Tibial artery (tissue), 4 donors: ENCODE measurements at places on chromosomes 2 and 18.

DNA sequence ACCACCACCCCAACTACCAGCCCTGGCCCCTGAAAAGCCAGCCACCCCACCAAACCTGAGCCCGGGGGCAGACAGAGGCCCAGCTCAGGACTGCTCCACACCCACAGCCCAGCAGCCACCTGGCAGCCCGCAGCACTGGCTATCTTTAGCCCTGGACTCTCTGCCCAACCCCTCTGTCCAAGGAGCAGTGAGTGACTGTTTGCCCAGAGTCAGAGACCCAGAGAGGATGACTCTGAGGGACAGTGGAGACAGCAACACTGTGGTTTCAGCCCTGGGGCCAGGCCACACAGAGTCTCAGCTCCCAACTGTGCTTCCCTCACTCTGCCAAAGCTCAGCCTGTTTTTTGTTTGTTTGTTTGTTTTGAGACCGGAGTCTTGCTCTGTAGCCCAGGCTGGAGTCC, 32.6 kb downstream of the BIN1 start:
- peaks cover 15% of the 10 kb centered on the region for H3K36me3 ChIP-seq
- DNase-seq: no peak
- H3K4me1 ChIP-seq: no peaks in the 10 kb centered on the region
- H3K4me3 ChIP-seq: no peak overlapping the region

DNA sequence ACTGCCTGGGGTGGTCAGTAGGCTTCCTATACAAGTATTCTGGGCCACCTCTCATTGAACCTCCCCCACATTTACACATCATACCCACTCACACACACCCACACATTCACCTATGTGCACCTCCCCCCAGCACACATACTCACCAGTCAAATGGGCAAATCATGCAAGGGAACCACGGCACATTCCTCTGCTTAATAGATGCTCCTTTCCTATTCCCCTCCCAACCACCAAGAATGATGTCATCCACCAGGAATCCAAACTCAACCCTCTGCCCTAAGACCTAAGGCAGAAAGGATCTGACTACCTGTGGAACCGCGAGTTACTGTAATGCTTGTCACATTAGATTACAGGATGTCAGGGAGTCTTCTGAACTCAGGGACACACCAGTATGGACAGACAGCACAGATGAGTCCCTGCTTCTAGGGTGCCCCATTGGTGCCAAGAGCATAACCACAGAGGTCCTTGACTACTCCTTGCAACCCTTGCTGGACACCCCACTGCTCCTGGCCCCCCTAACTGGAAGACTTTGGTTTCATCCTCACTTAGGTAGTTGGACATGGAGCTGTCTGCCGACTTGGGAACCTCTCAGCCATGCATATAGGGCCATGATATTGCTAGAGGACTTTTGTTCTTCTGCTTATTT, 21.5 kb upstream of the CAB39 start:
- peaks cover under 1% of the 10 kb centered on the region for H3K27me3 ChIP-seq
- no peak overlapping the region for H3K4me3 ChIP-seq
- no peaks in the 10 kb centered on the region for H3K36me3 ChIP-seq

- no peak overlapping the region for H3K4me3 ChIP-seq
- no peaks in the 10 kb centered on the region for H3K27me3 ChIP-seq
Measured at GRCh38 chr18:8982416-8983183, 119.9 kb upstream of the NDUFV2 start.

DNA sequence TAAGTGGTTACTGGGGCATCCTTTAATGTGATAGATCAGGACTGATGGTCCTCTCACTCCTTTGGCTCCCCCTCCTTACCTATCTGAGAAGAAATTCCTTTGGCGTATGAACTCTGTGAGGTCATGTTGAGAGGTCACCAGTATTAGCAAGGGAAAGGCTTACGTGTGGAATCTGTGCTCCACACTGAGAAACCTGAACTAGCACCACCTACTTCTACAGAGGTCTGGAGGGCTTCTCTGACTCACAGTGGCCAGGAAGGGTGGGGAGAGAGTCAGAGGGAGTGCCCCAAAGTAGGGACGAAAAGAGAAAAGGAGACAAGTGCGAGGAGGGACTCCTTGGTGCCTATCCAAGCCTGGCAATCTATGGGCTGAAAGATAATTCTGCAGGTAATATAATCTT, 348.6 kb downstream of the TNS1 start:
- H3K27me3 ChIP-seq: no peaks in the 10 kb centered on the region
- H3K36me3 ChIP-seq: no peaks in the 10 kb centered on the region
- H3K4me1 ChIP-seq: no peaks in the 10 kb centered on the region
- no peak overlapping the region for H3K4me3 ChIP-seq
- no peak for DNase-seq

- DNase-seq: no peak
- H3K4me1 ChIP-seq: no peaks in the 10 kb centered on the region
- H3K4me3 ChIP-seq: no peak overlapping the region
- no peak overlapping the region for H3K27ac ChIP-seq
Measured at GRCh38 chr18:31252522-31252921, 65.4 kb upstream of the DSG1 start.

GRCh38 chr2:136538489-136538888, 226.9 kb upstream of the THSD7B start:
- H3K27me3 ChIP-seq: no peaks in the 10 kb centered on the region
- H3K4me1 ChIP-seq: no peaks in the 10 kb centered on the region
- no peaks in the 10 kb centered on the region for H3K36me3 ChIP-seq

DNA sequence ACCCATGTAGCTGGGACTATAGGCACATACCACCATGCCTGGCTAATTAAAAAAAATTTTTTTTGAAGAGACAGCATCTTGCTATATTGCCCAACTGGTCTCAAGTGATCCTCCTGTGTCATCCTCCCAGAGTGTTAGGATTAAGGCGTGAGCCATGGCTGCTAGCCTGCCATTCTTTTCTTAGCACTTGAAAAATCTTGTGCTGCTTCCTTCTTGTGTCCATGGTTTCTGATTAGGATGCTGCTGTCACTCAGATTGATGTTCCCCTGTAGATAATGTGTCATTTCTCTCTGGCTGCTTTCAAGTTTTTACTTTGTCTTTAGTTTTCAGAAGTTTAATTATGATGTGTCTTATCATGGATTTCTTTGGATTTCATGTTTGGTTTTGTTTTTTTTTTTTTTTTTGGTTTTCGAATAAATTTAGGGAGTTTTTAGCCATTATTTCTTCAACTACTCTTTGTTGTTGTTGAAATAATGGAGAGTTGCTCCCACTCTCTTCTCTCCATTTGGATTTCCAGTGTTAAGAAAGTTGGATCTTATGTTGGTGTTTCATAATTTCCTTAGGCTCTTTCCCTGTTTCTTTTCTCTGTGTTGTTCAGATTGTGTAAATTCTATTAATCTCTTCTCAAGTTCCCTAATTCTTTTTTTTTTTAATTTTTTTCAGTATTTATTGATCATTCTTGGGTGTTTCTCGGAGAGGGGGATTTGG, 2.5 kb downstream of the ATP9B start:
- DNase-seq: no peak
- no peaks in the 10 kb centered on the region for H3K27me3 ChIP-seq
- no peak overlapping the region for H3K4me3 ChIP-seq
- no peaks in the 10 kb centered on the region for H3K36me3 ChIP-seq

GRCh38 chr18:62898359-62898758, 183.0 kb downstream of the PHLPP1 start:
- H3K27ac ChIP-seq: no peak overlapping the region
- no peak overlapping the region for H3K4me3 ChIP-seq
- no peaks in the 10 kb centered on the region for H3K4me1 ChIP-seq

GRCh38 chr2:114160263-114160981, 270.5 kb downstream of the ACTR3 start:
- no peak overlapping the region for H3K4me3 ChIP-seq
- no peaks in the 10 kb centered on the region for H3K27me3 ChIP-seq
- H3K4me1 ChIP-seq: no peaks in the 10 kb centered on the region
- H3K27ac ChIP-seq: no peak overlapping the region
- no peaks in the 10 kb centered on the region for H3K36me3 ChIP-seq

DNA sequence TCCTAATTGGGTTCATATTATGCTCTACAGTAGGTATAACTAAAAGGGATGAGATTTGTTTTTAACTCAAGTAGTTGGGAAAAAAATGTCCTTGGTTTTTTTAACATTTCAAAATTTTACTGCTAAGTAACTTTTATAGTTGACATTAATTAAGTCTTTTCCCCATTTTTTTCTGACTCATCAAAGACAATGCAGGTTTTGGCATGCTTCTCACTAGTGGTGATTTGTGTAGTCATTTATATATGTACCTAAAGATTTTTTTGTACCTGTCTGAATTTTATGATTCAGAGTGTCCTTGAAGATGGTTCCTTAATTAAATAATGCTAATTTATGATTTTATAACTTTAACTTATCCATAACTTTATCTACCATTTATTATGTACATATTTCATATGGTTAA, 882.3 kb upstream of the TMEFF2 start:
- no peaks in the 10 kb centered on the region for H3K27me3 ChIP-seq
- no peaks in the 10 kb centered on the region for H3K4me1 ChIP-seq
- H3K36me3 ChIP-seq: no peaks in the 10 kb centered on the region
- H3K27ac ChIP-seq: no peak overlapping the region
- no peak for DNase-seq

- H3K27me3 ChIP-seq: no peaks in the 10 kb centered on the region
- no peak overlapping the region for H3K27ac ChIP-seq
Measured at GRCh38 chr2:231803501-231804138, 17.4 kb downstream of the COPS7B start.

DNA sequence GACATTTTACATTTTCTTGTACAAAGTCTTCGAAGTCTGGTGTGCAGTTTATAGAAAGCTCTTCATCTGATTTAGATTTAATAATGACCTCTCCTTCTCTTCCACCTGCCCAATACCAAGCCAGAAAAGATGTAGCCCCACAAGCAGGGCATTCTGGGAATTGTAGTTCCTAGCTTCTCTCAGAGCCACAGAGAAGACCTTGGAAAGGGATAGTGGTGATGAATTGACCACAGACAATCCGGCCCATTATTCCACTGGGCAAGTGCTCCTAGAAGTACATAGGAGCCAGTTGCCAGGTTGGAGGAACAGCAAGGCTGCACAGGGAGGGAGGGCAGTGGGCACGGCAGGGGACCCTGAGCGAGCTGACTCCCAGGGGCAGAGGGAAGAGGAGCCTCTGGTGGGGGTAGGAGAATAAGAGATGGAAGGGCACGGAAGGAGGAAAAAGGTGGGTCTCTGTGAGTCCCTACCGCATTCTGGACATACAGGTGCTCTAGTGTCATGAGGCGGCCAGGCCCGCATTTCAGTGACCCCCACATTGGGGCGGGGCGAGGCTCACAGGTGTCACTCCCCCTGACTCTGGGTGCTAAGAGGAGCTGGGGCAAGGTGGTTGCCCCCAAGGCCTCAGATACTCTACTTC, 152.5 kb upstream of the HAAO start:
- H3K27me3 ChIP-seq: no peaks in the 10 kb centered on the region
- no peak overlapping the region for H3K27ac ChIP-seq
- H3K36me3 ChIP-seq: no peaks in the 10 kb centered on the region
- H3K4me3 ChIP-seq: no peak overlapping the region
- DNase-seq: no peak

GRCh38 chr18:38663270-38663669, 1097.7 kb upstream of the CELF4 start:
- H3K36me3 ChIP-seq: no peaks in the 10 kb centered on the region
- H3K27me3 ChIP-seq: no peaks in the 10 kb centered on the region
- H3K4me1 ChIP-seq: no peaks in the 10 kb centered on the region
- no peak for DNase-seq
- no peak overlapping the region for H3K4me3 ChIP-seq

- peak overlapping the region; percentile 92 for H3K27ac ChIP-seq
- no peaks in the 10 kb centered on the region for H3K27me3 ChIP-seq
- no peak for DNase-seq
- H3K4me1 ChIP-seq: peaks cover 43% of the 10 kb centered on the region
- peaks cover 17% of the 10 kb centered on the region for H3K36me3 ChIP-seq
Measured at GRCh38 chr2:206160125-206160806, 571 bp downstream of the EEF1B2 start.

DNA sequence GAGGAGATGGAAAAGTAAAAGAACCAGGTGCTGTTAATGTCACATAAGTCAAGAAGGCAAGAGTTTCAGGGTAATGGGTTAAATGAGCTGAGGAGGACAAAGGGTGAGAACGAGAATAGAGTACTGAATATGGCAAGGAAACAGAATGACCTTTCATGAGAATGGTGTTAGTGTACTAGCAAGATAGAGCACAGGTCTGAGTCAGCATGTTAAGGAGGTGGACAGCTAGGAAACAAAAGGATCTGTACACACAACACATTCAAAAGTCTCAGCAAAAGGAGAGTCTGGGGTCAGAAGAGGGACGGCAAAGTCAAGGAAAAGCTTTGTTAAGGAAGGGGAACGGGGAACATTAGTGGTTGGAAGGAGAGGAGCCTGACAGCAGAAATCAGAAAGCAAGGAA, 28.9 kb downstream of the LMAN2L start:
- H3K27ac ChIP-seq: no peak overlapping the region
- DNase-seq: no peak
- H3K27me3 ChIP-seq: no peaks in the 10 kb centered on the region

GRCh38 chr18:48134609-48135008, 204.2 kb upstream of the SMAD2 start:
- no peaks in the 10 kb centered on the region for H3K27me3 ChIP-seq
- no peak for DNase-seq
- no peak overlapping the region for H3K4me3 ChIP-seq
- H3K4me1 ChIP-seq: peaks cover 26% of the 10 kb centered on the region
